ENCODE measurements at places on chromosomes 11 and 22. TPM values are rescaled to one million over a fixed set of nuclear protein-coding genes. Genes with fewer than 3 reads are reported as not detected.

ENTHD1 gene
- not detected for total RNA-seq

FGF3 gene
- not detected for total RNA-seq

UCP2 gene
- total RNA-seq, result 83.5 TPM

OOSP3 gene
- total RNA-seq, result not detected

OR2D2 gene
- not detected for total RNA-seq

ELF5 gene
- 20.2 TPM for total RNA-seq

DHCR7 gene
- total RNA-seq, result 64.2 TPM

NPAS4 gene
- total RNA-seq, result not detected

BDNF gene
- total RNA-seq, result 3.4 TPM

SCGB1D2 gene
- not detected for total RNA-seq

AIFM3 gene
- total RNA-seq, result 12.3 TPM

DNA sequence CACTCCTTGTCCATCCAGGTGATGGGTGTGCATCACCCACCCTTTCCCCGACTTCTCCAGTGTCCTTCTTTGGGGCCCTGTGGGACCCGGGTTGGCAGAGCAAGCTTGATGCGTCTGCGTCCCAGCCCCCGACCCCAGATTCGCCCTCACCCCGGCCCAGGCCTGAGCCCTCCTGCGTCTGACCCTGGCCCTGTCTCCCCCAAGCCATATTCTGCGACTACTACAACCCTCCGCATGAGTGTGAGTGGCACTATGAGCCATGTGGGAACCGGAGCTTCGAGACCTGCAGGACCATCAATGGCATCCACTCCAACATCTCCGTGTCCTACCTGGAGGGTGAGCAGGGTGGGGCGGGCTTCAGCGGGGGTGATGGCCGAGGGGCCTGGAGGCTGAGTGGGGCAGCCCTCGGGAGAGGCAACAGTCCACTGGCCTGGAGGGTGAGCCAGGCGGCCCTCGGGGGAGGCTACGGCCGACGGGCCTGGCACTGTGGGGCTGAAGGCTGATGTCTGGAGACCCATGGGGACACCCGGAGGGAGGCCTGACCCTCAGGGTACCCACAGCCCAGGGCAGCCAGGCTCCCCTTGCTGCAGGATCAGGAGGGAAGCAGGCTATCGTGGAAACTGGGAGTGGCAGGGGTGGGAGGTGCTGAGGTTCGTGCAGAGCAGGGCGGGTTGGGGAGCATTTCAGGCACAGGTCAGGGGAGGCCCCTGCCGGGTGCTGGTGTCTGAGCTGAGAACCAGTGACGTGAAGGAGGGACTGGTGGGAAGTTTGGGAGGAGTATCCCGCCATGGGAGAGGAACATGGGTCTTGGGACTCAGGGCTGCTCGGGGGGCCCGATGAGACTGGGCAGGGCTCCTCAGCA lies 15.3 kb downstream of the MUC2 start:
- peak; percentile 24 for DNase-seq
- no peaks in the 10 kb centered on the region for H3K4me1 ChIP-seq
- H3K27me3 ChIP-seq, result no peaks in the 10 kb centered on the region
- no peaks in the 10 kb centered on the region for H3K36me3 ChIP-seq

GRCh38 chr11:13311570-13311969 lies 34.0 kb downstream of the BMAL1 start:
- H3K27me3 ChIP-seq, result no peaks in the 10 kb centered on the region
- no peak for DNase-seq
- H3K4me3 ChIP-seq, result no peak overlapping the region
- peaks cover 35% of the 10 kb centered on the region for H3K4me1 ChIP-seq
- peaks cover 18% of the 10 kb centered on the region for H3K36me3 ChIP-seq

DNA sequence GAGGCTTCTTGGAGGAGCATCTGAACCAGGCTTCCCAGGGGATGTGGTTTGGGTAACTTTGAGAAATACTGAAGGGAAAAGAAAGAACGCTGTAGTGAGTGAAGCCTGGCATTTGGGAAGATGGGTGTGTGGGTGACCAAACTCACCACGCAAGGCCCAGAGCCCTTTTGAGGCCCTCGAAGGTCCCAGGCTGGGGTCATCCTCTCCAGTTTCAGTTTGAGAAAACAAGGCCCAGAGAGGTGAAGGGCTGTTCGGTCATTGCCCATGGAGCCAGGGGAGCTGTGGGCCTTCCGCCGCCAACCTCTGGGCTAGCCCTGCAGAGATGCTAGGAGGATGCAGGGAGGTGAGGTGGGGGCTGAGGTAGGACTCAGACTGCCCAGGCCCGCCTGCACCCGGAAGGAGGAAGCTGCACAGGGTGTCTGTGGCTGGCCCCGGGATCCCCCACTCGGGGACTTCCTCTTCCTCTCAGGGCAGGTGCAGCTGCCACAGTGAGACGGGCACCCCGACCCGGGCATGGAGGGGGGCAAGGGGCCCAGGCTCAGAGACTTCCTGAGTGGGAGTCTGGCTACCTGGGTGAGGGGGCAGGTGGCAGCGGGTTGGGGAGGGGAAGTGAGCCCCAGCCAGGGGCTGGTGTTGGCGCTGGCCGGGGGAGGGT lies at the start of gene CCDC88B:
Gene CCDC88B (plus strand): TSS at position 451 of the 655 bp plus-strand sequence. CDS start 63 bp downstream, at position 514.
- H3K27ac ChIP-seq, result peak within 1 kb of the TSS; percentile 65
- peak; percentile 90 for DNase-seq
- peak within 1 kb of the TSS; percentile 48 for H3K4me3 ChIP-seq
- H3K27me3 ChIP-seq, result no peaks in the 10 kb centered on the region
- H3K4me1 ChIP-seq, result peaks cover 38% of the 10 kb centered on the region
- peaks cover 15% of the 10 kb centered on the region for H3K36me3 ChIP-seq

- H3K36me3 ChIP-seq, result no peaks in the 10 kb centered on the region
- no peaks in the 10 kb centered on the region for H3K27me3 ChIP-seq
- peak overlapping the region; percentile 9 for H3K27ac ChIP-seq
- no peak overlapping the region for H3K4me3 ChIP-seq
- no peak for DNase-seq
- peaks cover 68% of the 10 kb centered on the region for H3K4me1 ChIP-seq
These were observed 13.4 kb downstream of the TMEM184B start for GRCh38 chr22:38259370-38259769.

GRCh38 chr11:68525336-68525735 lies 64.8 kb downstream of the PPP6R3 start:
- DNase-seq, result no peak
- H3K4me3 ChIP-seq, result no peak overlapping the region
- peak overlapping the region; percentile 34 for H3K27ac ChIP-seq
- H3K36me3 ChIP-seq, result peaks cover 83% of the 10 kb centered on the region
- no peaks in the 10 kb centered on the region for H3K27me3 ChIP-seq

DNA sequence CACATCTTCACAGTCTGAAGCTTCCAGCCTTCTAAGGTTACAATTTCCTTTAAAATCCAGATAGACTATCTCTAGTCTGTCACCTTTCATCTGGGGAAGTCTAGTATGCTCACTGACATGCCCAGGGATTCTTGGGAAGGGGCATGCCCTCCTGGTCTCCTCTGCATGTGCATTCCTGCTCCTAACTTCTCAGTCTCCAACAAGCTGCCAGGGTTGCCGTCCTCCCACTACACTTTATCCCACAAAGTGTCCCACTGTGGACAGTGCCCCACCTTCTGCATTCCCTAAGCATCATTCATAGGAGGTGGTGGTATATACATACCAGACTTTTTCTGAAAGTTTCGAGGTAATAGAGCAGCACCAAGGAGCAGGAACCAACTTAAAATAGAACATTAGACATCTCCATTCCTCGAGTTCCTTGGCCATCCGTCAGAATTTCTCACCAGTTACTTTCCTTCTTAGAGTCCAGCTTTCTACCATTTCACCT lies 28.7 kb downstream of the EIF3F start:
- no peak for DNase-seq
- H3K27me3 ChIP-seq, result peaks cover 39% of the 10 kb centered on the region
- H3K36me3 ChIP-seq, result no peaks in the 10 kb centered on the region
- no peak overlapping the region for H3K27ac ChIP-seq
- H3K4me3 ChIP-seq, result no peak overlapping the region

DNA sequence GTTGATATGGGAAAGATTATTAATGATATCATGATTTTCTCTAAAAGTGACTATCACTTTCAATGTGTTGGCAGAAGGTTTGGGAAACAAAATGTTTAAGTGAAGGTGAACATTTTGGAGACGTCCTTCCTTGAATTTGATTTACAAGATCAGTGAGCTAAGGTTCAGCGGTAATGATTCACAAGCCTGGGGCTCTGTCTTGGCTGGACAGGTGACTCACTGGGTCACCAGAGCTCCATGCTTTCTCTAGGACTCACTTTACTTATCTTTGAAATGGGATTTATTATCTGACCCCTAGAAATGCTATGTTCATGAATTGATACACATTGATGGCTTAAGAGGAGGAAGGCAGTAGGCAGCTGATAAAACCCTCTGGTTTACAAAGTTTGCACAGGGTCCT lies 437.5 kb downstream of the NTM start:
- no peak overlapping the region for H3K4me3 ChIP-seq
- H3K36me3 ChIP-seq, result no peaks in the 10 kb centered on the region
- peaks cover 4% of the 10 kb centered on the region for H3K27me3 ChIP-seq
- no peak for DNase-seq
- H3K4me1 ChIP-seq, result peaks cover 3% of the 10 kb centered on the region
- no peak overlapping the region for H3K27ac ChIP-seq

- H3K4me1 ChIP-seq, result no peaks in the 10 kb centered on the region
- H3K36me3 ChIP-seq, result peaks cover 4% of the 10 kb centered on the region
- no peaks in the 10 kb centered on the region for H3K27me3 ChIP-seq
- no peak overlapping the region for H3K27ac ChIP-seq
- DNase-seq, result no peak
These were observed 19.2 kb downstream of the FAM168A start for GRCh38 chr11:73578592-73579185.

DNA sequence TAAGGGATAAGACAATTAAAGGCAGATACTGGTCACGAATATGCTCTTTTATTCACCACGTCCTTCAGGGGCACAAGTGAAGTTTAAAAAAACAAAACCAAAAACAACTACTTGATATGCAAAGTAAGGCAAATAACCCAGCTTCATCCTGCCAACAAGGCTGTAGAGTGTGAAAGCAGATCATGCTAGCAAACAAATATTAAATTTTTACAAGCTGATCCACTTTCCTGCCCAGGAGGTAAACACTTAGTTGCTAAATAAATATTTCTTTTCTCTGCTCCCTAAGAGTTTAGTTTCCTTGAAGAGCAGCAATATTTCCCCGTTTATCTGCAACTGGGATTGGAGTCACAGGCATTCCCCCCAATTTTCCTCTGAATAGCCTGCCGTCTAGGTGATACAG lies 300.2 kb downstream of the LARGE1 start:
- no peak overlapping the region for H3K4me3 ChIP-seq
- H3K36me3 ChIP-seq, result no peaks in the 10 kb centered on the region
- DNase-seq, result no peak
- no peak overlapping the region for H3K27ac ChIP-seq

- H3K4me1 ChIP-seq, result peaks cover 7% of the 10 kb centered on the region
- H3K27ac ChIP-seq, result no peak overlapping the region
- DNase-seq, result no peak
- H3K4me3 ChIP-seq, result no peak overlapping the region
- H3K27me3 ChIP-seq, result no peaks in the 10 kb centered on the region
These were observed 15.6 kb downstream of the ARFGAP3 start for GRCh38 chr22:42841444-42841843.

DNA sequence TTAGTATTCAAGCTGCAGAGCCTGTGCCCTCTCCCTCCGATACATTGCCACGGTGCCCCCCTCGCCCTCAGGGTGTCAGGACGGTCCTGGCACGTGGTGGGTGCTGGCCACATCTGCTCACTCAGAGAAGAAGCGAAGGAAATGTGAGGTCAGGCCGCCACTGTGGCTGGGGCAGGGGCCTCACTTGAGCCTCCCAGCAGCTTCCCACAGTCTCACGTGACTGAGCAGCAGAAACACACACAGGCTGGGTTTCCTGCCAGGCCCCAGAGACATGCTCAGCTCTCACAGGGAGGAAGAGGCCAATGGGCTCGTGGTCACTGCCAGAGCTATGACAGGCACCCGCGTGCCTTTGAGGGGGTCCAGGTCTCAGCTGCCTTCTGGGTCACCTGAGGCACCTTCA lies 37.9 kb upstream of the PRR5 start:
- H3K27ac ChIP-seq, result peak overlapping the region; percentile 58
- DNase-seq, result peak; percentile 63
- no peaks in the 10 kb centered on the region for H3K36me3 ChIP-seq
- H3K4me1 ChIP-seq, result peaks cover 34% of the 10 kb centered on the region
- H3K27me3 ChIP-seq, result peaks cover 1% of the 10 kb centered on the region

DNA sequence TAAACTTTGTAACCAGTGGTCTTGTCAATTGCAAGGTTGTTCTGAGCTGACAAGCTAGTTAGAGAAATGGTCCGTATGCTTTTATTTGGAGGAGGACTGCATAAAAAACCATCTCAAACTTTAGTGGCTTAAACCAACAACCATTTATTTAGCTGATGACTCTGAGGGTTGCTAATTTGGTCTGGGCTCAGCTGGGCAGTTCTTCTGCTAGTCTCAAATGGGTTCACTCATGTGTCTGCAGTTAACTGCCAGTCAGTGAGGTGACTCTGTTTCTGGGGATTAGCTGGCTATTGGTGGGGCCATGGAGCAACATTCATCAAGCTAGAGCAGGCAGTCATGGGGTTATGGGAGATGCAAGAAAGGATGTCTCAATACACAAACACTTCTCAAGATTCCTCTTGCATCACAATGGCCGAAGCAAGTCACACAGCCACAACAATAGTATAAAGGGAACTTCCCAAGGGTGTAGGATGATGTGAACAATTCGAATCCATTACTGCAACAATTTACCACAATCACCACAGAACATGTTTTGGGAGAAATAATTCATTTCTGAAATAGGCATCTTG lies 521.9 kb downstream of the INSC start:
- no peaks in the 10 kb centered on the region for H3K4me1 ChIP-seq
- H3K4me3 ChIP-seq, result no peak overlapping the region
- DNase-seq, result no peak
- H3K27ac ChIP-seq, result no peak overlapping the region
- no peaks in the 10 kb centered on the region for H3K36me3 ChIP-seq
- no peaks in the 10 kb centered on the region for H3K27me3 ChIP-seq

- no peaks in the 10 kb centered on the region for H3K36me3 ChIP-seq
- H3K27me3 ChIP-seq, result no peaks in the 10 kb centered on the region
- H3K4me3 ChIP-seq, result no peak overlapping the region
- peaks cover 10% of the 10 kb centered on the region for H3K4me1 ChIP-seq
- DNase-seq, result no peak
- no peak overlapping the region for H3K27ac ChIP-seq
These were observed 183.0 kb downstream of the CEP164 start for GRCh38 chr11:117510646-117511045.

GRCh38 chr11:132814410-132814809 lies 717.9 kb downstream of the OPCML start:
- H3K4me1 ChIP-seq, result no peaks in the 10 kb centered on the region
- no peaks in the 10 kb centered on the region for H3K36me3 ChIP-seq
- DNase-seq, result no peak
- H3K4me3 ChIP-seq, result no peak overlapping the region

DNA sequence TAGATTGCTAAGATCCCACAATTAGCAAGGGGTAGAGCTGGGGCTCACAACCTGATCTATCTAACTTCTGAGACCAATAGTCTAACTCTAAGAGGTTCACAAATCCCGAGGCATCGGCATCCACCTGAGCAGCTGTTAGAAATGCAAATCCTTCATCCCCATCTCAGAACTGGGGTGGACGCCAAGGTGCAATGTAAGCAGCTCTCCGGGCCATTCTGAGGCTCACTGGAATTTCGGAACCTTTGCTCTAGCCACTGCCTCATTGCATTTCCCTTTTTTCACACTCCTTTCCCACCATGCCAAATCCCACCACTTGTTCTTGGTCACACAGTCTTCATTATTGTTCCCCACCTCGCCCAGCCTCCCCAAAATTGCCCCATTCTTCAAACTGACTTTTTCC lies 29.8 kb downstream of the MAML2 start:
- DNase-seq, result no peak
- peaks cover 90% of the 10 kb centered on the region for H3K4me1 ChIP-seq
- H3K4me3 ChIP-seq, result no peak overlapping the region
- H3K27me3 ChIP-seq, result no peaks in the 10 kb centered on the region
- H3K27ac ChIP-seq, result peak overlapping the region; percentile 80

- H3K4me1 ChIP-seq, result peaks cover 3% of the 10 kb centered on the region
- no peaks in the 10 kb centered on the region for H3K36me3 ChIP-seq
- no peaks in the 10 kb centered on the region for H3K27me3 ChIP-seq
- H3K27ac ChIP-seq, result no peak overlapping the region
- no peak for DNase-seq
- no peak overlapping the region for H3K4me3 ChIP-seq
These were observed 55.6 kb upstream of the RRM1 start for GRCh38 chr11:4039011-4039410.
